ENCODE measurements at places on chromosomes 2 and 18.

DNA sequence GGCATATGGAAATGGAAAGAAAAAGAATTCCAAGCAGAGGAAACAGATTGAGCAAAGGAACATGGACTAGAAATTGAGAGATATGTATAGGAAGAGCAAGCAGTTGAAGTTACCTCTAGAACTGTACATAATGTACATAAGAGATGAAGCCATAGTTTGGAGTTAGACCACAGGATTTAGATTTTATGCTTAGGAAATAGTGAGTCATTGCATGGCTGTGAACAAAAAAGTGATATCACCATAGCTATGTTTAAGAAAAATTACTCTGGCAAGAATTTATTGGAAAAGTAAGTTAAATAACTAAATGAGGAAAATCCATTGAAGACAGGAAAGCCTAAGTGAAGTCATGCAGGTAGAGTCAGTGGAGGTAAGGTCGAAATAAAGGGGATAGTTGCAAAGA, 99.4 kb upstream of the GALNT5 start:
- no peak for DNase-seq

DNA sequence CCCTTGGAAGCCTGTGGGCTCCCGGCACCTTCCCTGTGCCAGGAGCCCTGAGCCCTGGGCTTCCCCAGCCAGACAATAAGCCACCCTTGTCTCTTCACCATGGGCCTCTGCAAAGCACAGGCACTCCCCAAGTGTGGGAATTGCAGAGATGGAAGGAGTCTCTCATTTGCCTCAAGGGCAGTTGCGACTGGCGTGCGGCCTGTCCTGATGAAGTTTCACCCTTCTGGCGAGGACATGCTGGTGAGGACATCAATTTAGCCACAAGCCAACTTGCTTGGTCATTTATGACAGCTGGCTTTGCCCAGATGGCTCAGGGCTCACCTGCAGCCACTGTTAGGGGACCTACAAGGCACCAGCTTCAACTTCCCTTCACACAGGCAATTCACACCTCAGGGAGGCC, 180.2 kb downstream of the ANAPC1 start:
- no peak for DNase-seq

DNA sequence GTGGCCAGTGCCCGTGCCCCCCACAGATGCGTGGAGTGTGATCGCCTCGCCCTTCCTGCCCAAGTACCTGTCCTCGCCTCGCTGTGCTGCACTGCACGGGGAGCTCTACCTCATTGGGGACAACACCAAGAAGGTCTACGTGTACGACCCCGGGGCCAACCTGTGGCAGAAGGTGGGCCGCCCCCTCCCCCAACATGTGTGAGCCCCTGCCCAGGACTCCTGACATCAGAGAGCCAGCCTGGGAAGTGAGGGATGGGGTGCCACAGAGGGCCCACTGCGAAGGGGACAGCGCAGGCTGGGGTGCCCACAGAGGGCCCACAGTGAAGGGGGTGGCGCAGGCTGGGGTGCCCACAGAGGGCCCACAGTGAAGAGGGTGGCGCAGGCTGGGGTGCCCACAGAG, 9.8 kb upstream of the ERFE start:
- DNase-seq, result no peak

DNA sequence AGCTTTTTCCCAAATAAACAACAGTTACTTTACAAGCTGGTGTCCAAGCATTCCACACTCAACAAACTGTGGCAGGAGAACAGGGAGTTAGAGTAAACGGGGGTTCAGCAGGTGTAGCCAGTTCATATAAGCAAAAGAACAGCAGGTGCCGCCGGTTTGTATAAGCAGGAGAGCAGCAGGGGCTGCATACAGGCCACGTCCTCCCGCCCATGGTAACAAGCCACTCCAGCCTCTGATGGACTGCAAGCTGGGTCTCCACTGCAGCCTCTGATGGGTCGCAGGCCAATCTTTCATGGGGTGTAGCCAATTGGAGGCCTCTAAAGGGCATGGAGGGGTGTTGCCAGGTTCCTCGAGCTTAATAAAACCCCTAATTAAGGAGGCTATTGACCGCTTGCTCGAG, 189.3 kb downstream of the ANKRD30B start:
- DNase-seq, result no peak

- no peak for DNase-seq
Observed at GRCh38 chr18:63736876-63737275, 34.1 kb downstream of the SERPINB11 start.

DNA sequence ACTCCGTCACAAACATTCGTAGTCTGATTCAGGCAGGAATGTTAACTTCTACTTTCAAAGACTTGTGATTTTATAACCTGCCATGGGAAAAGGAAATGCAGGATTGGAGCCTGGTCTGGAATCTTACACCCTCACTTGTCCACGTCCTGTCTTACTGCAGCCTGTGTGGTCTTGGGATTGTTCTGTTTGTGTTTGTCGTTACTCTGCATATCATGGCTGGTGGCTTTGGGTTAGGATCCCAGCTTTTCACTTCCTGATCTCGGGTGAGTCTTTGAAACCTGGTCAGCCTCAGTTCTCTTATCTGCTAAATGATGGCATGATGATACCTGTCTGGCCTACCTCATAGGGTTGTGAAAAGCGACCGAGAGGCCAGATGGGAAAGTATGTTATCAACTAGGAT, 34.6 kb downstream of the SH3BP4 start:
- DNase-seq, result no peak

DNA sequence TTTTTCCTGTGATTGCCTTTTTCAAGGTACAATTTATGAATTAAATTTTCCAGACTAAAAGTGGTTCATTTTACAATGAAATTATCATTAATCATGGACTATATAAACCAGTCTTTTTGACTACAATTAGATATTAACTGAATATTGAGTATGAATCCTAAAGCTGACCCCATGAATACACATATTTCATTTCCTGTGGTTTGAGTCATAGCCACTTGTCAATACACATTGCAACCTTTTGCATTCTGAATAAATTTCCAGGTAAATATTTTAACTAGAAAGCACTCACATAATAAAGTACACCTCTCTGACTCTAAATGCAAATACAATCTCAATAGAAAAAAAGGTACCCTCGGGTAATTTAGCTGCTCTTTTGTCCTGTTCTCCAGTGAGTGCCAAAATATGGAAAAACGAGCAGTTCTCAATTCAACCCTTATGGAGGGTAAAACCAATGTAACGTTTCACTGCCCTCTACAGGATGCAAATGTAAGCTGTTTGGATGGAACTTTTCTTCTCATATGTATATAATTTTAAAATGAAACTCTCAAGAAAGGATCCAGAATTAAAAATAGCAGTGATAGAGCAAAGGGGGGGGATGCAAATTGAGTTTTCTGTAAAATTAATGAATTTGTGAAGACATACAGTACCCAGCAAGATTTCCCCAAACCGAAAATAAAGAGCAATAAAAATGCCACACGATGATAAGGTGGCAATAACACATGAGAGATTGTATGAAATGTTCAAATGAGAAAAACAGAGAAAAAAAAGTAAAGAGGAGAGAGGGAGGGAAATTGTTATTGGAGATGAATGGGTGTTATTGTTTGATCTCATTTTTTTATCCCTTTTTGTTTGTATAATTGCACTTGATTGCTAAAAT, 1795.7 kb upstream of the PIK3C3 start:
- no peak for DNase-seq

DNA sequence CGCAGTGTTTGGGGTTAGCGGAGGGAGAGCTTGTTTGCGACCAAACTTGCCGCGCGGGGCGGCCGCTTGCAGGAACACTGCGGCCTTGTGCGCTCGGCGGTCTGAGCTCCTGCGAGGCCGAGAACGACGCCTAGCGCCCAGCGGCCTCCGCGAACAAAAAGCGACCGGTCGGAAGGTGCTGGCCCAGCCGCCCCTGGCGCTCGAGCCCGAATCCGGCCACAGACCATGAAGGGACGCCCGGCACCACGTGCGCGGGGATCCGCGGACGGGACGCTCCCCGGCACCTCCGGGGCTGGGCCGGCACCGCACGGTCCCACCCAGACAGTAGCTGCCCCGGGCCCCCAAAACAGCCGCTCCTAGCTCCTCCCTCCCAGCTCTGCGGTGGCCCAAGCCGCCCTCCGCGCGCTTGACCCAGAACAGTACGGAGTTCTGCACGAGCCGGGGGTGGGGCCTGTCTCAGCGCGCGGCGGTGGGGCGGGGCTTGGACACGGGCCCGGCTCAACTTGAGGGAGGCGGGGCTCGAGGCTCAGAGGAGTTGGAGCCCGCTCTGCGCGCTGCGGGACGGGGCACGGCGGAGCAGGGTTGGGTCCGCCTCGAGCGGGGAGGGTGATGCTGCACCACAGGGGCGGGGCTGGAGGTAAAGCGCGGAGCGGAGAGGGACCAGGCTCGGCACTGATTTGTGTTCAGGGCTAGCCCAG, 664 bp upstream of the IMPA2 start:
- peak; percentile 89 for DNase-seq

- no peak for DNase-seq
Observed at GRCh38 chr18:58699551-58699950, 28.3 kb downstream of the MALT1 start.

DNA sequence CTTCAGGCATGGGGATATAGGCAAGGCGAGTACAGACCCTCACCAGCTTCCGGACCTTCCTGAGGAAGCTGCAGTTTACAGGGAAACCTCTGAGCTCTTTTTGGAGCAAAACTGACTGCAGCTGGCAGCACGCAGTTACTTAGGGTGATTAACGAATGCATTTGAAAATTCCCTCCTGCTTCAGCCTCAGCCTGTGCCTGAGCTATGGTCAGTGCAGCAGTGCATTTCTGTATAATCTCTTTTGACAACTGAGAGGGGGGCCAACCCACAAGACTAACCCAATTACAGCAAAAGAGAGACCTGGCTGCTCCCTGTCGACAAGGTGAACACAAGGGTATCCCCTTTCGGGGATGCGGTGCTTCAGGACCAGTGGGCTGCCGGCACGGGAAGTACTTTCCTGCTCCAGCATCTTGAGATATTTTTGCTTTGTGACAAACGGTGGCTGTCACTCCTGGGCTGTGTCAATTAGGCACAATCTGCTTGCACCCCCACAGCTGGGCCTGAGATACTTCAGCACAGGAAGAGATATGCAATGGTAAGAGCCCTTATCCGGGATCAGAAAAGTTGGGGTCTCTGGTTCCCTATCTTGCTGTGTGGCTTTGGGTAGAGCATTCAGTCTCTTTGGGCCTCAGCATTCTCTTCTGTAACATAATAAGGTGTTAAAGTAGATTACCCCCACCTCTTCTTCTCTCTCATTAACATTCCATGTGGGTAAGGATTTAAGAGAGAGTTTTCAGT, 141.0 kb downstream of the TMEM17 start:
- DNase-seq, result no peak

DNA sequence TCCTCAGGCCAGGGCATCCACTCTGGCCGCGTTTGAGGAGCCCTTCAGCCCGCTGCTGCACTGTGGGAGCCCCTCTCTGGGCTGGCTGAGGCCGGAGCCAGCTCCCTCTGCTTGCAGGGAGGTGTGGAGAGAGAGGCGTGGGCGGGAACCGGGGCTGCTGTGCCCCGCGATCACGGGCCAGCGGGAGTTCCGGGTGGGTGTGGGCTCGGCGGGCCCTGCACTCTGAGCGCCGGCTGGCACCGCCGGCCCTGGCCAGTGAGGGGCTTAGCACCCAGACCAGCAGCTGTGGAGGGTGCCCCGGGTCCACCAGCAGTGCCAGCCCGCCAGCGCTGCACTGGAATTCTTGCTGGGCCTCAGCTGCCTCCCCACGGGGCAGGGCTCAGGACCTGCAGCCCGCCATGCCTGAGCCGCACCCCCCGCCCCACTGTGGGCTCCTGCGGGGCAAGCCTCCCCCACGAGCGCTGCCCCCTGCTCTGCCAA, 1.9 kb upstream of the ABHD3 start:
- no peak for DNase-seq

- no peak for DNase-seq
Observed at GRCh38 chr2:9370746-9371145, 52.6 kb downstream of the ITGB1BP1 start.

DNA sequence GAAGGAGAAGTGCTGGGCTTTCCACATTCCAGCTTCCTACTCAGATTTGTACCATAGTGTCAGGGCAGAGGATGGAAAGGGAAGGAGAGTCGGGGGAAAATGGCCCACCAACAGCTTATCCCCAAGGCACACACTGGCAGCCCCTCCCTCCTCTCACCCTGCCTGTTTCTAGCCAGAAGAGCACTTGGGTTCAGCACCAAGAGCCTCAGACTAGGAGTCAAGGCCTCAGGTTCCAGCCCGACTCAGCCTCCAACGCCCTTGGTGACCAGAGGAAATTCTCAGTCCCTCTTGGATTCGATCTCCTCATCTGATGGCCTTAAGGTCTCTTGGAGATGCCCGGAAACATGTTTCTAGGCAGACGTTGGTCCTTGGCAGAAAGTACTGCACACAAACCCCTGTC, 53.9 kb downstream of the TNS1 start:
- no peak for DNase-seq

DNA sequence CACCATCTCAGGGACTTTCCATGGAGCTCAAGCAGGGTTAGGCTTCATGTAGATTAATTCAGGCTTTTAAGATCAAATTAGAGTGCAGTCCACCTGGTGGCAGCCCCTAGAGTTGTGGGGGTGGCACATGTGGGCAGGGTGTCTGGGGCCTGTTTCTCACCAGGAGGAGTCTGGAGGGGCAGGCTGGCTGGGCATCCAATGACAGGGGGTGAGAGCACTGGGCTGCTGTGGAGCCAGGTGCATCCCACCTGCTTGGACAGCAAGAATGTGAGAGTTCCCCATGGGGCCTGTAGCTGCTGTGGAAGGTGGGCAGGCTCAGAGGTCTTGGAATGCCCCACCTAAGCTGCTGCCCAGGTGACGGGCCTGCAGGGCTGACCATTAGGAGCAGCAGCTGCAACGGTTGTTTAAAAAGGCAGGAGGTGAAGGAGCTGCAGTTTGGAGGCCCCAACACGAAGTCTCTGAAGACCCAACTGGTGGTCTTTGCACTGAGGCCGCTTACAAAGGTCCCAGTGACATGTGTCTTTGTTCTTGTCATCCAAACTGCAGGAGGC, 686.3 kb upstream of the HS6ST1 start:
- no peak for DNase-seq

DNA sequence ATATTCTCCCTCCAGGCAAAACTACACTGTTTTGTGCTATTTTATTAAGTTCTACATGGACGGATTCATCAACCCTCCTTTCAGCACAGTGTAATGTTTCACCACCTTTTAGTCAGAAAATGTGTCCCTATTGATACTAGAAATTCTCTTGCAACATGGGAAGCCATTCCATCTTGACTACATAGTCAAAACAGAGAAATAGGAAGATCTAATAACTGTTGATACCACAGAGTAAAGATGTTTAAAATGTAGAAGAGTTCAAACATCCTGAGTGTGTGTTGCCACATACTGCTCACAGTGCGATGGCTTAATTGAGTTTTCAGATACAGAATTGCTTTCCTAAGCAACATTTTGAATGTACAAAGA, 492.2 kb upstream of the RAB12 start:
- DNase-seq, result no peak

Data from activated T-cell treated with anti-CD3 and anti-CD28 coated beads for 4 hours (primary cell).